Glomerular endothelial cell (primary cell): ENCODE measurements at places on chromosomes 1 and 21. TPM values are rescaled to one million over a fixed set of nuclear protein-coding genes. Genes with fewer than 3 reads are reported as not detected.

DNA sequence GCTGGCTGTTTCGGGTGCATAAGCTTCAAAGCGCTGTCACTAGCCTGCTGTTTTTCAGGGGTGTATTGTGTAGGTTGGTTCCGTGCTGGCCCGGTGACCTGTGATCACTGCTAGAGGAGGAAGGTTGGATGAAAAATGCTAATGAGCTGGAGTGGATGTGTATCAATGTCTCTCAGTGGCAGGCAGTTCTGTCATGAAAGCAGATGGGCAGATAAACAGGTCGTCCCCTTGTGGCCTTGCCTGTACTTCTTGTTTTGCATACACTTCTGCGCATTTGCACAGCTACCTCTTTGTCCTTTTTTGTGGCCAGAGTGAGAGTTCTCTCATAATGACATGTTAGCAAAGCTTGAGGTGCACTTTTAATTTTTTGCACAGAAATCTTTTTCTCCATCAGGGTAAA is 2.9 kb downstream of the SELENON start:
- no peak for DNase-seq

GRCh38 chr1:47838562-47839432 is 158.4 kb downstream of the TRABD2B start:
- DNase-seq, result no peak

DNA sequence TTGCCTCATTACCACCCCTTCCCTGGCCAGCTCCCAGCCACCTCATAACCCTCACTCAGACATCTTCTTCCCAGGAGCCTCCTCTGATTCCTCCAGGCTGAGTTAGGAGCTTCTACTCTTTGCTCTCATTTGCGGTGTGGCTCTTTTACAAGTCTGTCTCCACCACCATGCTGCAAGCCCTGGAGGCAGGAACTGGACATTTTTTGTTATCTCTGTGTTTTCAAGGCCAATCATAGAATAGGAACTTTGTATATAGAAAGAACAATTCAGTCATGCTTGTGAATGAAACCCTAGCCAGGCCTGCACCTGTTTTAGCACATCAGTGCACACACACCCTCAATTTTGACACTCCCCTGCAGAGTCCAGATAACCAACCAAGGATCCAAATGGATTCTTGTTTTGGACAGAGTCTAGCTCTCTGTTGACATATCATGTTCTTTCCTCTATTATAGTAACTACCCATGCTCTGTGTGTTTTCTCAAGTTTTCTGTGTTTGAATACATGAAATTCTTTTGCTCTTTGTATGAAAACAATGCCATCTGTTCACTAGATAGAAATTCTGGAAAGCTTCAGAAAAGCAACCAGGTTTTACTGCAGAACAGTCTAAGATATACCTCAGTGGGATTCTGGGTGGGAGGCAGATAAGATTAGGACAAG is 60.9 kb upstream of the ZNF648 start:
- no peak for DNase-seq

DNA sequence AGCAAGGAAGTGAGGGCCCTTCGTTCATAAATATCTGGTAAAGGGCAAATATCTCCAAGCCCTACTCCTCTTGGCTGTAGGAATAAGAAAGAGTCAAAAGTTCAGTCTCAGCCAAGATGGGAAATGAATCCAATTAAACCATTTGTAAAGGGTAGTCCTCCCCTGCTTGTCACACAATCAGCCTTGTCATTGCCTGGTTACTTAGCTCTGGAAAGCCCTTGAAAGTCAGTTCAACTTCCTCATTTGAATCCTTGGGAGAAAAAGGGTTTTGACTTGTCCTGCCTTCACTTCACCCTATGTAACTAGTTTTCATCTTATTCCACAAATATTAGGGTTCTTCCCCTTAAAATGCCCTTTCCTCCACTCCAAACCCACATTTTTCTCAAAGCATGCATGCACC is 100.0 kb downstream of the ELAVL4 start:
- no peak for DNase-seq

FCRL4 gene
- not detected in 2 replicates for total RNA-seq

ARTN gene
- 0.88 TPM in 1 of 2 replicates, not detected in the other for total RNA-seq

EPS8L3 gene
- not detected in 2 replicates for total RNA-seq

SELE gene
- total RNA-seq, result 5.7 and 52.6 TPM in 2 replicates

LHX8 gene
- not detected in 2 replicates for total RNA-seq
